ENCODE measurements at places on chromosomes 1 and 21. TPM values are rescaled to one million over a fixed set of nuclear protein-coding genes. Genes with fewer than 3 reads are reported as not detected.

DNA sequence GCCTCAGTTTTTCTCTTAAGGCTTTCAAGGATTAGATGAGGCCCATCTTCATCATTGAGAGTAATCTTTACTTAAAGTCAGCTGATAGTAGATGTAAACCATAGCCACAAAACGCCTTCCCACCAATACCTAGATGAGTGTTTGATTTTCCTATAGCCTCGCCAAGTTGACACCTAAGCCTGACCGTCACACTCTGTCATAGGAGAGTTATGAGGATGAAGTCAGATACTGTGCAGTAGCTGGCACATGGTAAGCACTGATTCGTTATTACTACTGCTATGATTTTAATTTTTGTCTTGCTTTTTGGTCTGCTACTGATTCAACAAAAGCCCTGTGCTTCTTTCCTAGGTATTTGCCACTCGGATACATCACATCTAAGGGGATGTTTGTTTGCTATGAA is 395.5 kb downstream of the RPS6KC1 start:
- DNase-seq = no peak

DNA sequence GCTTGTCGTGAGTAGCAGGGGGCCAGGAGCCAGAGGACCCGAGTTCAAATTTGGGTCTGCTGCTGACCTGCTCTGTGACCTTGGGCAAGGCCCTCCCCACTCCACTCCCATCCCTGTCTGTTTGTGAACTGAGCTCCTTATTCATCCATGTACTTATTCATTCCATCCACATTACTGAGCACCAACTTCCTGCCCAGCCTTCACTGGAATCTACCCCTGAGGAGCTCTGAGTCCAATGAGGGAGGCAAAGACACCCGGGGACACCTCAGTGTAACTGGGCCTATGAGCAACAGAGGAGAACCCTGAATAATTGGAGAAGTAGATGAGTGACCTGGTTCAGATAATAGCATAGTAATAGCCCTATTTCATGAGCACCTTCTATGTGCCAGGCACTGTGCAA is 8.9 kb downstream of the BSND start:
- DNase-seq = no peak

Gene SKI
- 48.5 TPM for polyA plus RNA-seq

GRCh38 chr1:29349871-29350491 is 113.7 kb downstream of the PTPRU start:
- DNase-seq = no peak

- no peak for DNase-seq
These were observed 84.2 kb downstream of the LBR start for GRCh38 chr1:225343618-225344017.

DNA sequence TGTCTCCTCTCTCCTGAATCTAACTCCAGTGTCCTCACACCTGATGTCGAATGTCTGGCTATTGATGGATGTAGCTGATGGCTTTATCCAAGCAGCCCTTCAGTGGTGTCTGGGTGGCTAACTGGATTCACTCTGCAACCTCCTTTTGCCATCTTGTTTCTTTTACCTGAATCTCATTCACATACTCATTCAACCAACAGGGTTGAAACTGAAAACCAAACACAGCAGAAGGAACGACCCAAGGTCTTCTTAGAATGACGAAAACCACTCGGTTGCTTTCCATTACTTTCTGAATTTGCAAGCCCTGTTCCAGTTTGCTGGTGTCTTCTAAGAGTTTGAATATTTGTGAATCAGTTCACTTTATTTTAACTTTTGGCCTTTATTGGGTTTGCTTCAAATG is 424.3 kb upstream of the CXADR start:
- DNase-seq = no peak

DNA sequence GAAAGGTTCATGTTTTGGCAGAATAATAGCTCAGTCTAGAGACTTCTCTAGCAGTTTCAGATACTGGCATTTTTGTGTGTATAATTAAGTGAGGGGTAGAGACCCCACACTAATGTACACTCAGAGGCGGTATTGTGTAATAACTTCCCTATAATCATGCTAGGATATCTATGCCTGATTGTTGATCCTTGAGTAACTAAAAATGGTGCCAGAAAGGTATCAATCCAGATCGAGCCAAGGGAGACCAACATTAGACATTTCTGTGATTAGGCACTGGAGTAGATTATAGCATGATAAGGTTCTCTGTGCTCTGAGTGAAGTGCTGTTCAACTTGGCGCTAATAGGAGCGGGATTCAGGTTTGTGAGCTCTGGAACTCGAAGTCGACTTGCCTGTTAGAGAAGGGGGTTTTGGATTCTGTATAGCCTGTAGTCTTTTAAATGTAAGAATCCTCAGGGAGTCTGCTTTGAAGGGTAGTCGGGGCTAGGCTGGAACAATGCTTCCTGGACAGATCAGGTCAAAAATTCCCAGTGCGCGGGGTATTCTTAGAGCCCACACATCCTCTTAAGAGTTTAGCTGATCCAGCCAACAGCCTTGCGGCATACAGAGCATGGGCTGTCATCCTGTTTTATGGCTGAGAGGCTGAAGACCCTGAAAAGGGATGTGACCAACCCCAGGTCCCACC is 24.2 kb downstream of the MAN1C1 start:
- DNase-seq = no peak

DNA sequence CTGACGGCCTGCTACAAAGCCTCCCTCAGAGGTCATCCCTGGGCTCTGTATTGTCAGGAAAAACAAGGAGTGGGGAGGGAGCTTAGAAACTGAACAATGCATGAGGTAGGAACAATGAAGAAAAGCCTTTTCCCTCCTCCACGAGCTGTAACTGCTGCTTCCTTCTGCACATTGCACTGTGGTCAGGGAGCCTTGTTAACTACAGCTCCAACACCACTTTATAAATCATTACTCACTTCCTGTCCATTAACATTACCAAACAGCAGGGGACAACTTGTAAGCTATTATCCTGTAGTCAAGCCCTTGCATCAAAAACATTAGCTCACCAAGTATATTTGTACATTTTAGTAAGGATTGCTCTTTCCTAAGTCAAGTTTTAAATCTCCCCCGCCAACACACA is 336.0 kb upstream of the NR5A2 start:
- DNase-seq = no peak

DNA sequence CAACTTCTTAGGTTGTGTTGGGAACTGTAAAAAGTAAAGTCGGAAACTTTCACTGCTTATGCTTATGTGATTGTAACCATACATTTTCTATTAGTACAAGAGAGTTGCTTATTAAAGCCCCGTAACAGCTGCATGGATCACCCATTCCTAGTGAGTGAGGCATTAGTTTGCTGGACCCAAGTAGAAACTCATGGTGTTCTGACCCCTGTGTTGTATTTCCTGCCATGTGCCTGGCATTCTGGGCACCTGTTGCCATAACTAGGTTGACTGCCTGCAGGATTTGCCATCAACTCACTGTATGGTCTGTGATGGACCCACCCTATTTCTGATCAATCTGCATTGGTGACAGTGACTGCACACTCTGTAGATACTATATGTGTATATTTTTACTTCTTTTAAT is 173.0 kb downstream of the PGBD5 start:
- no peak for DNase-seq

Gene SDE2
- polyA plus RNA-seq = 8.5 TPM

Gene HIVEP3
- polyA plus RNA-seq = 5.4 TPM

DNA sequence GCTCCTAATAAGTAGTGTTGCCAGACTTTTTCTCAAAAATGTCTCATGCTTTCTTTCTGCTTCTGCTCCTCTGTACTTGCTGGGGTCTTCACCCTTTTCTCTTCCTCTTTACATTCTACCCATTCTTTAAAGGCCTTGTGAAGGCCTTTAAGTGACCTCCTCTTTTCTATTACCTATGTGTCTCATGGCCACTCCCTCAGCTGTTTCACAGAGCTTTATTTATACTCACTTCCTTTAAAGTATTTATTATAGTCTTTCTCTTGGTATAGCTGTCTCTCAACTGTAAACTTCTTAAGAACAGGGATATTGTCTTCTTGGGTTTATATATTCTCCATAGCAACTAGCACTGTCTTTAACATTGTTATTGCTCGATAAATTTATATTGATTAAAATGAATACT is 792 bp downstream of the GOLPH3L start:
- DNase-seq = no peak

Gene SLX9
- 33.7 TPM for polyA plus RNA-seq

- DNase-seq = no peak
These were observed 181.6 kb downstream of the PRDM16 start for GRCh38 chr1:3250624-3251023.

DNA sequence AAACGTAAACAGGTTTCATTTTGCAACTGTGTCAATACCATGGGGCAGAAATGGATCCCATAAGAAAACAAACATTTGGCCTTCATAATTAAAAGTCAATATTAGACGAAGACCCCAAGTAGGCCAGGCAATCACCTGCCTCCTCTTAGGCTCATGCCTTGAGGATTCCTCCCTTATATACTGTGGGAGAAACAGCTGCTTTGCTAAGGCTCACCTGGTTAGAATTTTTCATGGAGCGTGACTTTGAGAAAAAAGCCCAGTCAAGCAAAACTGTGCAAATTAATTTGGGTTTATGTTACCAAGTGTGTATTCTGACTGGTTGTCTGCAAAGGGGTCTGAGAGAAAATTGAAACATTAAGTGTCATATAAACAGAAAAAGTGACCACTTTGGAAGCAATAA is 605.3 kb upstream of the USP24 start:
- DNase-seq = no peak

Gene CELA2A
- not detected for polyA plus RNA-seq

GRCh38 chr1:155019377-155020245 is 14.0 kb downstream of the DCST2 start:
- no peak for DNase-seq

Gene TMEM269
- not detected for polyA plus RNA-seq

Gene PCP4L1
- polyA plus RNA-seq = 5.2 TPM

DNA sequence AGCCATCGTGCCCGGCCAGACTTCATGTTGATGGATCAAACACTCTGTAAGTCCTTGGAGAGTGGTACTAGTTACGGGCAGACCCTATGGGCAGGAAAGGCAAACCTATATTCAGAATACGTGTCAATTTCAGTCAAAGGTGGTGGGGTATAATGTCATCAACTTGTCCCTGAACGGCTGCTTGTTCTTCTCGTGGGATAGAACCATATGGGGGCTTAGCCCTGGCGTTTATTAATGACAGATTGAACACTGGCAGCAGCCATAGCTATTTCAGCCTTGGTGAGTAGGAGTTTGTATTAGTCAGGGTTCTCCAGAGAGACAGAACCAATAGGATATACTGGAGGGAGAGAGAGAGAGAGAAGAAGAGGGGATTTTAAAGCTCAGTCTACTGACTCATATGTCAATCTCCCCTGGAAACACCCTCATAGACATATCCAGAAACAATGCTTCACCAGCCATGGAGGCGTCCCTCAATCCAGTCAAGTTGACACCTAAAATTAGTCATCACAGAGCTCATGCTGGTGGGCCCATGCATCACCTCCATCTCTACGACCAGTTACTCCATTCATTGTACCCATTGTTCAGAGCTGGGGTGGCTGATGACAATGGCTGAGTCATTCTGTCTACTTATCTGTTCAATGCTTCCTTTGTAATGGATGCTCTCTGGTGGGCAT is 16.1 kb upstream of the AQP10 start:
- DNase-seq = no peak

DNA sequence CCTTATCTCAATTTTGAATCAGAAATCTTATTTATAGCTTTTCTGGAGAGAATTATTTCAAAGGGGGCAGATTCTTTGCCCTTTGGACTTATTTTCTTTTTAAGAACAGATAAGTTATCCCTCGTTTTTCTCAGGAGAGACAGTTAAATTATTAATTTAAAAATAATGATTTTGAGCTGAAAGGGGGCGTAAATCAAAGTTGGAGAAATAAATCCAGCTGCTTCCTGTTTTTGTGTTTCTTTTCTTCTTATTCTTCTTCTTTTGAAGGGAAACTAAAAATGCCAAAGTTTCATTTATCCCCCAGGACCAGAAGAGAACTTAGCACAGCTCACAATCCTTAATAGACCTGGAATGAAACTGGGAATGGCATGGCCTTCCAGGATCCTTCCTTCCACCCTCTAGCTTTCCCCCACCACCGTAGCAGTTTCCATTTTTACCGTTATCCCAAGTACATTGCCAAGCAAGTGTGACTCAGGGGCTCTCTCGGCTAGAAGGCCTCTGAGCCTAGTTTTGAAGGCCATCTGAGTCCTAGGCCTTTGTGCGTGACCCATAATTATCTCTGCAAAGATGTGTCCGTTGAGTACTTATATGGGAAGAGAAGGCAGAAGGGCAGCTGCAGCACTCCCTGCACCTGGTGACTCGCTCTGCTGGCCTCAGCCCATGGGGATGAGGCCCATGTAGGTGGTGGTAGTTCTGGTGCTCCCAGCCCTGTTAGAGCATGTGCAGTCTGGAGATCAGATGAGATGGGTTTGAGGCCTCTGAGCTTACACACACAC is 181.7 kb downstream of the ROR1 start:
- no peak for DNase-seq

Gene GOLT1A
- polyA plus RNA-seq = 4.5 TPM

DNA sequence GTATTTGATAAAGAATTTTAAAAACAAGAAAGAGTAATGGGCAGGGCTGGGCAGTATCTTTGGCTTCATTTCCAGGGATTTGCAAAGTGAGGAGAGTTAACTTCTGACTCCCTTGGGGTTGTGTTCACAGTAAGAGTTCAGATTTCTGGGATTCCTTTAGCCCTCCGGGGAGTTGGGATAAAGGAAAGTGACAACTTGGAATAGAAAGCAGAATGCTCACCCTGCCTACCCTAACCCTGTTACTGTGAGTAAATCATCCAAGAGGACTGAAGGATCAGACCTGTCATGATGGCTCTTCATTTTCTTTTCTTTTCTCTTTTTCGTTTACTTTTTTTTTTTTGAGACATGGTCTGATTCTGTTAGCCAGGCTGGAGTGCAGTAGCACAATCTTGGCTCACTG is 76.1 kb downstream of the CACHD1 start:
- DNase-seq = no peak

Gene MYBPHL
- polyA plus RNA-seq = 0.75 TPM

DNA sequence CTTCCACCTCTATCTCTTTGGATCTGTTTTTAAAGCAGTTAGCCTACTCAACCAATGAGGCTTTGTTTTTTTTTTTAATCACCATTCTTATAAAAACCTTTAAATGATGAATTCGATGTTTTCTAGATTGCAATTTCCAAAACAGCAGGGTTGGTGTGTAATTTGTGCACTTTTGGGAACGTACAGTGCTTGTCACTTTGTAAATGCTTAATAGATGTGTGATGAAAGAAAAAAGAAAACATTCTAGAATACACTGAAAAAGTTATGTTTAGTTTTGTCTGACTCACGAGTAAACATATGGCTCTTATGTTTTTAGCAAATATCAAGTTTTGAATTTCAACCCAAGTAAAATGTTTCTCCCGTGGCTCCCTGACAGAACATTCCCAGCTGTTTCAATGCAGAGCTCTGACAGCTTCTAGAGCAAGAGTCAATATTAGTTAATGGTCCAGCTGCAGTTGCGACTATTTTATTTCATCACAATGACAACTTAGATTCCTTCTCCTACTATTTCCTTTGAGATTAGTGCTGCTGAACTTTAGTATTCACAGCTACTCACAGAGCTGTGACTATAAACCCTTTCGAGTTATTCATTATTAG is 362.5 kb upstream of the ADAMTS5 start:
- no peak for DNase-seq

Measured in brain (organoid and tissue), 16 donors.